ENCODE measurements at places on chromosomes 4 and X. TPM values are rescaled to one million over a fixed set of nuclear protein-coding genes. Genes with fewer than 3 reads are reported as not detected.

Gene IL13RA1
- 33.6 TPM for polyA plus RNA-seq

Gene MEPE
- not detected for polyA plus RNA-seq

Gene SCD5
- polyA plus RNA-seq: 4.7 TPM

Gene COL4A5
- polyA plus RNA-seq: 0.23 TPM
